ENCODE measurements at places on chromosomes 3 and 15.

- DNase-seq: no peak
Observed at GRCh38 chr15:85755471-85755870, 39.3 kb downstream of the KLHL25 start.

GRCh38 chr3:14788644-14789043 lies 30.1 kb upstream of the FGD5 start:
- no peak for DNase-seq

DNA sequence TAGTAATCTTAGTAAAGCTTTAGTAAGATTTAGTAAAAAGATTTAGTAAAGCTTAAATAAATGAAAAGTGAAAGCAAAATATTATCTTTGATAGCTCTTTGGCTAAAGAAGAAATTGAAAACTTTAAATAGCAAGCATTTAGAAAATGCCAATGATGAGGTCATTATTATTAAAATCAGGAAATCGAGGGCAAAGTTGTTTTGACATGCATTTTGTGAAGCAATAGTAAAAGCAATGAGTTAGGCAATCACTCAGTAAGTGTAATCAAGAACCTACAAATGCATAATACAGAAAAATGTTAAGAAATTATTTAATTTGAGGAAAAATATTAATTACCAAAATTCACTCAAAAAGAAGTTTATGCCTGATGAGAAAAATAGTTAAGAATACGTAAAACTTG lies 280.3 kb upstream of the MME start:
- no peak for DNase-seq

- DNase-seq: peak; percentile 40
Observed at GRCh38 chr15:77753281-77753873, 120.7 kb upstream of the LINGO1 start.

- no peak for DNase-seq
Observed at GRCh38 chr3:86056032-86056431, 934.9 kb downstream of the VGLL3 start.

DNA sequence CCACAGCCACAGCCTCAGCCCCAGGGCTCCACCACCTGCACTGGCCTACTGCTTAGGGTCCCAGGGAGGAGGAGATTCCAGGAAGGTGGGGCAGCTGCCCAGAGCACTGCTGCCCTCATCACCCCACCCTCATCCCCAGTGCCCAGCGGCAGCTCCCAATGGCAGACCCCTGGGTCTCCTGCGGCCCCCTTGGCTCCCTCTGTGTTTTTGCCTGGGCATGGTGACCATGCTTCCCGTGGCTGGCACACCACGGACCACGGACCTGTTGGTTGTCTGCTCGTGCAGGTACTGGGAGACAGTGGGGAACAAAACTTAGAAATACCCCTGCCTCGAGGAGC lies 2.7 kb downstream of the CHST13 start:
- DNase-seq: no peak

GRCh38 chr15:100939791-100940190 lies 20.6 kb downstream of the LRRK1 start:
- peak; percentile 77 for DNase-seq

DNA sequence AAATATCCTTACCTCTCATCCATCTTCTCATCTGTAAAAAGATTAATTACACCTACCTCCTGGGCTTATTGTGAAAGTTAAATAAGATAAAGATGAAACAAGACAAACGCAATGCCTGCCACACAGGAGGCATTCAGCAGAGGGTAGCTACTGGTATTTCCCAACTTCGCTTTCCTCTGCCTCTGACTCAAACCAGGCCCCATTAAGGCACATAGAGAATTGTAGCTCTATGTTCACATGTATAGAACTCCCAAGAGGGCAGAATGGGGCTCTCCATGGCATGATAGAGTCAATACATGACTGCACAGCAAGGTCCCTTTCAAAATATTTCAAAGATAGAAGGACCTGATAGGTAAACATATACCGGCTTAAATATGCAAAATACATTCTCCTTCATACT lies 1.4 kb downstream of the LYSMD2 start:
- peak; percentile 27 for DNase-seq

GRCh38 chr3:154971341-154971740 lies 108.8 kb upstream of the MME start:
- DNase-seq: no peak

GRCh38 chr15:68808770-68809169 lies 11.9 kb downstream of the ANP32A start:
- DNase-seq: no peak

GRCh38 chr3:114799816-114800215 lies 347.3 kb downstream of the ZBTB20 start:
- no peak for DNase-seq
